ENCODE measurements at places on chromosomes 4 and X.

DNA sequence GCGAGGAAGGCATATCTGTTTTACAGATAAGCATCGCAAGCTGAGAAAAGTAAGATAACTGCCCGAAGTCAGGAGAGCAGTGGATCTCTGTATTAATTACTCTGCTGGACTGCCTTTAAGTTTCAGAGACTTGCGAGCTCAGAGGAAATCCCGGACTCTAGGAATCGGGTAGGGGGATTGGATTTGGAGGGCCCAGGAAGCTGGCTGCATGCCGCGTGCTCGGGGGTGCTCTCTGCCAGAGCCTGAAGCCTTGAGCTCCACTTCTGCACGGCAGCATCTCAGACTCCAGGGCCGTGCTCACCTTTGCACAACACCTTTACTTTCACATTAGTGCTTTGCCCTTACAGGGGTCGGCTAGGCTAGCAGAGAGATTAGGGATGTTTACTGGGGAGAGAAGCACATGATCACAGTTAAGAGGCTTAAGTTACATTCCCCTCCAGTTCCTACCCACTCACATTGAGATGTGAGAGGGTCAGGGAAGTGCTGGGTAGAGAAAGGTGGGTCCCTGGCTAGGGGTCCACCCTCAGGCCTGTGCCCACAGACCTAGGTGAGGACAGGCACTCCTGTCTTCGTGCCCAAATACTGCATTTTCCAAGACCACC lies 57.0 kb downstream of the TRIML1 start:
- no peak for DNase-seq

- DNase-seq = no peak
Measured at GRCh38 chr4:130955520-130955919, 1859.6 kb downstream of the C4orf33 start.

DNA sequence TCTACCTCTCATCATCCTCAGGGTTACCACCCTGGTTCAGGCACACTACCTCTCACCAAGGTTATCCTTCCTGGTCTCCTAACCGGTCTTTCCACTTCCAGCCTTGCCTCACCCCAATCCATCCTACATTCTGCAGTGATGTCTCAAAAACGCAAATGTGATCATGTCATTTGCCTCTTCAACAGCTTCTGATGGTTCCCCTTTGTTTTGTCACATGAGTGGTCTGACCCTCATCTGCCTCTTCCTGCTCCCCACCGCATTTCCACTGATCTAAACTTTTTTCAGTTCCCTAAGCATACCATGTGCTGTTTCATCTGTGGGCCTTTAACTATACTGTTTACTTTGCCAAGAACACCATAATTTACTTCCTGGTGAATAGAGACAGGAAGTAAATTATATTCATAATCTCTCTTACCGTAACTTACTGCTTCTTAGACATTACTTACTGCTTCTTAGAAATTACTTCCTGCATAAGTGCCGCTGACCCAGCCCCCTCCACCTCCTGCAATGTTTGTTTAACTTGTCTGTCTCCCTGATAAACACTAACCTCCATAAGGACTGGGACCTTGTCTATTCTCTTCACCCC lies 27.1 kb upstream of the NSUN7 start:
- DNase-seq = no peak

DNA sequence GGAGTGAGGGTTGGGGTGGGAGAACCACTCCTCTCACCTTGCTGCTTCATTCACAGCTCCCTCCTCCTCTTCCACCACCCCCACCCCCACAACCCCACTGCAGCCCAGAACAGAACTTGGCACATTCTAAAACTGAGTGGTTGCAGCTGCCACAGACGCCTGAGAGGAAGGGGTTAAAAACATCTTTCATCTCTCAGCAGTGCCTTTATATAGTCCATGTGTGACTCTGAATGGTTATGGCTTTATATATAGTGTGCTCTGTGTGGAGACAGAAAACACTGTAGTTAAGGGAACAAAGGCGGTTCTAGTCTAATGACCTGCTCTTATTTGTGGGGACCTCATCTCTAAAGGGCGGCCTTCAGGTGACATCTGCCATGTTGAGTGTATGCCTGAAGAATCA lies 144.8 kb downstream of the BCOR start:
- no peak for DNase-seq

- DNase-seq = no peak
Measured at GRCh38 chrX:55033429-55033828, 2.7 kb upstream of the ALAS2 start.

DNA sequence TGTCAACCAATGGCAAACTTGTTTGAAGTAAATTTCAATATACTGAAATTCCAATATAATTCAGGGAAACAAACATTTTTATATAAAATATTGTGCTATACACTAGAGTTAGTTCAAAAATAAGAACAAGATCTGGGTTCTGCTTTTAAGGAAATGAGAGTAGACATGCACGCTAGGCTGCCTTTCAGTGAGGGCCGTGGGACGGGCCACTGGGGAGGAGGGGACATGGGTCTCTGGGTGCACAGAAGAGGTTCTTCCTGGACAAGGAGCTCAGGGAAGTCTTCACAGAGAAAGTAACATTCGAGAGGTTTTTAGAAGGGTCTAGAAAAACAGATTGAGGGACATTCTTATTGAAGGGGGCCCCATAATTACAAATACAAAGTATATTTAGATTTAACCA lies 64.4 kb downstream of the SHROOM3 start:
- DNase-seq = no peak

DNA sequence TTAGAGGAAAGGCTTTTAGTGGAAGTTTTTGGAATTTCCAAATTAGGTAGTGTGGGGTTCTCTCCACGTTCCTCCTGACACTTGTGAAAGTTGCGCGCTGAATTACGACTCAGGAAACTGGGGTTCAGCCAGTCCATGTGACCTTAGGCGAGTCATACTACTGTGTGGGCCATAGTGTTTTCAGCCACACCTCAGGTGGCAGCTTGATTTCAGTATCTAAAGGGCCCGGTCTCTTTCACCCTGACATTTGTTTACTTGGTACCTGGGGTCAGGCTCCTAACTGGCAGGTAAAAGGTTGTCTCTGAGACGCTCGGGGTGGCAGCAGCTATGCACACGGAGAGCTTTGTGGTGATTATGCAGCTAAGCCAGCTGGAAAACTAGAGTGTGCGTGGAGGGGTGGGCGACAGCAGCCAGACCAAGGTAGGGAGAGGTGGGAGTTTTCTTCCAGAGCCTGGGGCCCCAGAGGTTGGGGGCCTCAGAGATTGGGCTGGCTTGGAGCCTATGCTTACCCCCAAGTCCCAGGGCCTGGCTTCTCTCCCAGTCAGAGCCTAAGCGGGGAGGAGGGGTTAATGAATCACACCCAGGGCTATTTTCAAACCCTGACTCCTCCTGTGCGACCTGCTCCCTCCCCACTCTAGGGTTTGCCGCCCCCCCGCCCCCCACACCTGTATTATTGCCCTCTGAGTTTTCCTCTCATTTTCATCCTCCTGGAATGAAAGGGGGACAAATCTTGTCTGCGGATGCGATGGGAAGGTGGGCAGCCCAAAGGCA lies 47.2 kb downstream of the STARD8 start:
- DNase-seq = no peak

DNA sequence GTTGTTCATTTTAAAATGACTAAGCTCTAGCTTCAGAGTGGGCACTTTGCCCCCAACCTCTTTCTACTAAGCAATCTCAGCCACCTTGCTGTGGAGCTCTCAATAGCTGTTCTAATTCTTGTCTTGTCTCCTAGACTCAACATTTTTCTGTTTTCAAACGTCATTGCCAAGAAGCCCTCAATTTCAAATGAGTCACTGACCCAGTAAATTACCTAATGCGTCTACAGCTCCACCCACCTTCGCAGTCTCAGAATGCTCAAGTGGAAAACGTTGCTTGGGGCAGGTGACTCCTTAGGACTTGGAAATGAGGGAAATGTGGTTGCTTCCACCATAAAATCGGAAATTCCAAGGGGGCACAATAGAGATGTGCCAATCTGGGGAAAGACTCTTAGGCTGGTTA lies 59.0 kb downstream of the ING2 start:
- DNase-seq = no peak

DNA sequence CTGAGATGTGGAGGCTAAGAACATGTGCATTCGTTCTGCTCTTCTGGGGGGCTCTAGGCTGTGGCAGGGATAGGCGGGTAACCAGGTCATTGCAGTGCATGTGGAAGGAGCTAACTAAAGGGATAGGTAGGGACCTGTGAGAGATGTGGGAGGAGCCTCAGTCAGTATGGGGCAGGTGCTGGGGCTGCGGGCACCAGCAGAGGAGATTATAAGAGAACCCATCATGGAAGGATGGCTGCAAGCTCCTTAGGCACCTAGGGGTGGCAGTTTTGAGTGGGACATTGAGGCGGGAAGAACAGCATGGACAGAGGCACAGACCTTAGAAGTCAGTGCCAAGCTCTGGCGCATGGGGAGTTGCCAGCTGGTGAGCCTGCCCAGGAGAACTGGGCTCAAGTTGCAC lies 7.2 kb downstream of the CLDN22 start:
- DNase-seq = no peak

DNA sequence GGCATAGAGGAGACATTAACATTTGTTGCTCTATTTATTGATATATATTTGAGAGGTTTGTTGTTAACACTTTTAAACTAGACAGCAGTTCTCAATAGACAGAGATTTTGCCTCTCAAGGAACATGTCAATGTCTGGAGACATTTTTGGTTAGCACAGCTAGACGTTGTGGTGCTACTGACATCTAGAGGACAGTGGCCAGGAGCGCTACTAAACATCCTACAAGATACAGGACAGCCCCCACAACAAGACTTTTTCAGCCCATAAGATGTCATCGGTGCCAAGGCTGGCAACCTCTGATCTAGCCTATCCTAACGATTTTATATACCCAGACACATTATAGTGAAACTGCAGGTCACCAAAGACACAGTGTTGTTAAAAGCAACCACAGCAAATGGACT lies 18.4 kb upstream of the CTSO start:
- DNase-seq = no peak

DNA sequence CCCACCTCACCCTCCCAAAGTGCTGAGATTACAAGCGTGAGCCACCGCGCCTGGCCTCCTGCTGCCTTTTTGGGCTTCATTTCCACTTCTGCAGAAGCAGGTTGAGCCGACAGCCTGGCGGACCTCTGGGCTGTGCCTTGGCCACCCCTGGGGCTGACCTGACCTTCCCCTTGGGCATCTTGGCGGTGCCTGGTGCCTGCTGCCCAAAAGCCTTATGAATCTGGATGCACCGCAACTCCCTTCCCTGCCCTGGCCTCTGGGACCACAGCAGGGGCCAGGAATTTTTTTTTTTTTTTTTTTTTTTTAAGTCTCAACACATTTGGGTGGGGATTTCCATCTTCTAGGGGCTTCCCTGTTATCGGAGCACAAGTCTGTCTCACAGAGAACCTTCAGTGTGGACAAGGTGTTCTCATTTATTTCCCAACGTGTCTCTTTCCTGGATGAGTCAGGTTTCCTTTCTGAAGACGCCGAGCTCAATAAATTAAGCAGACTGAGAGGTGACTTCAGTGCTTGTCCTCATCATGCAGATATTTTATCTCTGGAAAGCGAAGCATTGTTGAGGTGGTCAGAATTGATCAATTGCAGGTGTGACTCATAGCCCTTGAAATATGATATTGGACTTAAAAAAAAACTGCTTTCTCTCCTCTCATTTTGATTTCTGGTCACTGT lies 79.7 kb downstream of the SHROOM2 start:
- no peak for DNase-seq

DNA sequence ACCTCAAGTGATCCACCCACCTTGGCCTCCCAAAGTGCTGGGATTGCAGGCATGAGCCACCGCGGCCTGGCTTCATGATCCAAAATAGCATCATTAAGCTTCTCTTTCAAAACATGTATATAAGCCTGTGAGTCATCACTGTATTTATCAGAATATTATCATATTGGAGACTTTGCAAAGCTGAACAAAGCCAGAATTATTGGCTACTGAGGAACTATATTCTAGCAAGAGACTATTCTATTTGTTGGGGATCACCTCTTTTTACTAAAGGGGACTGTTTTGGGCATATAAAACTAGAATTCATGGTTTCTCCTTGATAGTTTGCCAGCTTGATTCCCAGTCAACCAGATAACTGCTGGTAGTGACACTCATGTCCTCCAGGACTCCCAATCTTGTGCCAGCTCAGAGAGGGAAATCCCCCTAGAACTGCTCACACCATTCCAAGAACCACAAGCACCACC lies 40.1 kb downstream of the TET2 start:
- DNase-seq = no peak

GRCh38 chr4:176467001-176467400 lies 147.2 kb downstream of the SPCS3 start:
- no peak for DNase-seq

DNA sequence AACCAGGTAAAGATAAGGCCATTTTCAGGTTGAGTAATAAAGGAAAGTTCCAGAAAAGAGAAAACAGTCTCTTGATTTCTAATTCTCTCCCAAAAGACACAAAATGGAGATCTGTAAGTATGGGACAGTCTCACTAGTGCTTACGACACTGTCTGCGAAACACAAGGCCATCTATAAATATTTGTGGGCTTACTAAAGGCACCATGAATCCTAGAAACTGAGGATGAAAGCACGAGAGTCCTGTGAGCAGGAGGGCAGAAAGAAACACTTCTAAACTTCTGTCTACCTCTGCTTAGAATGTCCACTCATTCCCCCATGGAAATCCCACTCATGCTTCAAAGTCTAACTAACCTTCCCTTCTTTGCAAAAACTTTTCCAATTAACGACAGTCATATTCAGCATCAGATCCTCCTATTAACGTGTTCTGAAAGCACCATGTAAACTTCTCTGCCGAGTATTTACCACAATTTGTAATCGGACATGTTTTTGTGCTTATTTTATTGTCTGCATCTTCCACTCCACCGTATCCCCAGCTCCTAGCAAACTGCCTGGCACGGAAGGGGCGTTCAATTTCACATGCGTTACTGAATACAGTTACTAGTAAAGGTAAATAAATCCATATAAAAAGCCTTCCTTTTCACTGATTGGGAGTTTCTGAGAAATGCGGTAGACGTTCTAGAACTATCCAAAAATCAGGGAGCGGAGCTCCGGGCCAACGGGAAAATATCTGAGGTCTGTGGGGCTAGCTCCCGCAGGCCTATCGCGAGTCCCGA lies 665 bp downstream of the PSMD10 start:
- no peak for DNase-seq

DNA sequence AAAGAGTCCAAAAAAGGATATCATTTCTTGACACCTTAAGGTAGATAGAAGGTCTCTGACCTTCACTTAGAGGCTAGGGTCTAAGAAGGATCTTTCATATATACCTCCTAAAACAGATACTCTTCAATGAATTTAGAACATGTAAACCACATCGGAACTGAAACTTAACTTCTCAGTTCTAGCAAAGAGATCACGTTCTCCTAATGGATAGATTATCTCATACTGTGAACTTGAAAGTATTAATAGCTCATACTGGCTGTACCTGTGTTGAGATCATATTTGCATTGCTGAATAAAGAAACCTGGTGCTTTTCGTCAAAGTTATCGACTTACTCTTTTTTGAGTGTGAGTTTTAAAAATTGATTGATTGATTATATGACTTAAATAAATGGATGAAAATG lies 353.8 kb downstream of the EPHA5 start:
- DNase-seq = no peak

DNA sequence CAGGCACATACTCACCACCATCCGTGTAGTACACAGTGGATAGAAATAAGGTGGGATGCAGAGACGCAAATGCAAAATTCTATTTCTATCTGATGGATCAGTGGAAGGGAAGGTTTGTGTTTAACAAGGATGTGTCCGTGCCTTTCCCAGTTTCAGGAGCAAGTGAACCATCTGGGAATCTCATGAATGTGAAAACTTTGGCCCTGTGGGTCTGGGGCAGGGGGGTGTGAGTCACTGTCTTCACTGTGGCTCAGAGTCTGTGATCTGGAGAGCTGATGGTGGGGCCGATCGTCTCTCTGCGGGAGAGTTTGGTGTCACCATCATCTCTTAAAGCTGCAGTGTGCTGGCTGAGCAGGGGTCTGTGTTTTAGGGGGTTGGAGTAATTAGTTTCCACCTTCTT lies 179.3 kb upstream of the STS start:
- DNase-seq = no peak

All from NCI-H187 treated with DMSO at 0.1 percent for 48 hours (cell line).